Dermis lymphatic vessel endothelial cell (primary cell): ENCODE measurements at places on chromosomes 12 and 14. TPM values are rescaled to one million over a fixed set of nuclear protein-coding genes. Genes with fewer than 3 reads are reported as not detected.

Gene MYF5
- not detected in 2 replicates for total RNA-seq

Gene TXNRD1
- 228 and 498 TPM in 2 replicates for total RNA-seq

Gene ALG10B
- 3.9 and 4.2 TPM in 2 replicates for total RNA-seq

Gene EVL
- 6.6 and 12.1 TPM in 2 replicates for total RNA-seq

Gene DNAJC22
- total RNA-seq = 0.22 and 0.52 TPM in 2 replicates

Gene KRT1
- total RNA-seq = not detected in 2 replicates

Gene RIPK3
- total RNA-seq = 2.1 and 2.2 TPM in 2 replicates

Gene GALNT16
- total RNA-seq = not detected in 2 replicates

Gene KCNMB4
- 0.43 and 0.60 TPM in 2 replicates for total RNA-seq

Gene SIX1
- 0.09 and 0.11 TPM in 2 replicates for total RNA-seq

Gene ALX1
- 0.11 TPM in 1 of 2 replicates, not detected in the other for total RNA-seq

Gene CCDC88C
- total RNA-seq = 11.3 and 11.5 TPM in 2 replicates

Gene LUM
- not detected in 2 replicates for total RNA-seq

Gene OGFOD2
- total RNA-seq = 7.2 and 8.3 TPM in 2 replicates

Gene PIWIL1
- not detected in 2 replicates for total RNA-seq

Gene C12orf54
- not detected in 2 replicates for total RNA-seq

Gene ALDH6A1
- total RNA-seq = 25.8 and 28.8 TPM in 2 replicates

Gene SOAT2
- not detected in 2 replicates for total RNA-seq

Gene AKAP6
- 0.22 and 0.86 TPM in 2 replicates for total RNA-seq

Gene STXBP6
- total RNA-seq = 17.8 and 71.6 TPM in 2 replicates

Gene GPRC5D
- not detected in 2 replicates for total RNA-seq
